WTC11 (cell line): ENCODE measurements at places on chromosomes 16 and 17. TPM values are rescaled to one million over a fixed set of nuclear protein-coding genes. Genes with fewer than 3 reads are reported as not detected.
A peak's percentile ranks its signal among the peaks of the same experiment; 100 is the strongest.

Gene CDH13
- total RNA-seq, result 0.48 to 0.81 TPM (median 0.62 TPM) in 3 replicates

DNA sequence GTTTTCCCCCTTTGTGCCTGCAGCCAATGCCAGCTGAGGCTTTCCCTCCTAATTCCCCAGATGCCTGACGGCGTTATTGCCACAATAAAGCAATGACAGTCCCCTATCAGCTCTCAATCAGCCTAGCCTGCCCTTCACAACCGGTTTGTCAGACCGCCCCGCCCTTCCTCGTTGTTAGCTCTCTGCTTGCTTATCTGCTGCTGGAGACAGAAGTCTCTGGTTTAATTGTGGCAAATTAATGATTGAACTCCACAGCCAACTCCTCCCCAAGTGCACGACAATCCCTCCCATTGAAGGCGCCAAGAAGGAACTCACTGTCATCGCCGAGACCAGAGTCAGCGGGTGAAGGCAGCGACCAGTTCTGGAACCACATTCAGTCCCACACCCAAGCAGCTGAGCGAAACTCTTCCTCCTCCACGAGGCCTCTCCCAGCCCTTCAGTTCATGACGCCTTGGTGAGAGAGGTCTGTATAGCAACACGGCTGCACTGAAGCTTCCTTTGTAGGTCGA is 474.4 kb downstream of the SLC39A11 start:
- H3K4me3 ChIP-seq, result no peak overlapping the region
- H3K4me1 ChIP-seq, result peaks cover 30% of the 10 kb centered on the region
- H3K36me3 ChIP-seq, result no peaks in the 10 kb centered on the region
- H3K27me3 ChIP-seq, result peaks cover 11% of the 10 kb centered on the region

- H3K27ac ChIP-seq, result no peak overlapping the region
- H3K36me3 ChIP-seq, result peaks cover 27% of the 10 kb centered on the region
- H3K4me1 ChIP-seq, result peaks cover 36% of the 10 kb centered on the region
- DNase-seq, result no peak
- no peak overlapping the region for H3K4me3 ChIP-seq
- H3K27me3 ChIP-seq, result no peaks in the 10 kb centered on the region
Measured at GRCh38 chr17:50365165-50365564, 7.8 kb downstream of the MRPL27 start.

DNA sequence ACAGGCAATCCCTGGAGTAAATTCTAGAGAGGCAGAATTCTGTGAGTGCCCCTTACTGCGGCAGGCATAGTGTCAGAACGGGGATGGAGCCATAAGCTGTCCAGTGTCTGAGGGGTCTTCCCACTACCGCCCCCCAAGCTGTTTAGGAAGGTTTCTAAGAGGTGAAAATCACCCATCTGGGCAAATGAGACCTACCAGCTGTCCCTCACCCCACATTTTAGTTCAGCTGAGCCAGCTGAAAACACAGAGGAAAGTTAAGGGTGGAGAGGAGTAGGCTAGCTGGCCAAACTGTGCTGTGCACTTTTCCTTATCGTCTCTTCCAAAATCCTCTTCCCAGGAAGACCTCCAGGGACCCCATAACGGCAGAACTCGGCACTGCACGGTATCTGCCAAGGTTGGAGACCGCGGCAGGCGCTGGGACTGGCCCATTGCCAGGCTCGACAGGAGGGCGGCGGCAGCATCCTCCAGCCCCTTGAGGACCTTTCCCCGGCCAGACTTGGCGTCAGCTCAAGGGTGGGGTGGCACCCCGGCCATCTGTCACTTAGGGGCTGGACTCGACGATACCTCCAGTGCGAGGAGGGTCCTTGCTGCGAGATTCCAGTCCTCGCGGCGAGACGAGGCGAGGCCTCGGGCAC is 955 bp downstream of the ACLY start:
- peaks cover 51% of the 10 kb centered on the region for H3K4me1 ChIP-seq
- H3K27me3 ChIP-seq, result no peaks in the 10 kb centered on the region
- DNase-seq, result peak; percentile 37
- H3K36me3 ChIP-seq, result peaks cover 11% of the 10 kb centered on the region

DNA sequence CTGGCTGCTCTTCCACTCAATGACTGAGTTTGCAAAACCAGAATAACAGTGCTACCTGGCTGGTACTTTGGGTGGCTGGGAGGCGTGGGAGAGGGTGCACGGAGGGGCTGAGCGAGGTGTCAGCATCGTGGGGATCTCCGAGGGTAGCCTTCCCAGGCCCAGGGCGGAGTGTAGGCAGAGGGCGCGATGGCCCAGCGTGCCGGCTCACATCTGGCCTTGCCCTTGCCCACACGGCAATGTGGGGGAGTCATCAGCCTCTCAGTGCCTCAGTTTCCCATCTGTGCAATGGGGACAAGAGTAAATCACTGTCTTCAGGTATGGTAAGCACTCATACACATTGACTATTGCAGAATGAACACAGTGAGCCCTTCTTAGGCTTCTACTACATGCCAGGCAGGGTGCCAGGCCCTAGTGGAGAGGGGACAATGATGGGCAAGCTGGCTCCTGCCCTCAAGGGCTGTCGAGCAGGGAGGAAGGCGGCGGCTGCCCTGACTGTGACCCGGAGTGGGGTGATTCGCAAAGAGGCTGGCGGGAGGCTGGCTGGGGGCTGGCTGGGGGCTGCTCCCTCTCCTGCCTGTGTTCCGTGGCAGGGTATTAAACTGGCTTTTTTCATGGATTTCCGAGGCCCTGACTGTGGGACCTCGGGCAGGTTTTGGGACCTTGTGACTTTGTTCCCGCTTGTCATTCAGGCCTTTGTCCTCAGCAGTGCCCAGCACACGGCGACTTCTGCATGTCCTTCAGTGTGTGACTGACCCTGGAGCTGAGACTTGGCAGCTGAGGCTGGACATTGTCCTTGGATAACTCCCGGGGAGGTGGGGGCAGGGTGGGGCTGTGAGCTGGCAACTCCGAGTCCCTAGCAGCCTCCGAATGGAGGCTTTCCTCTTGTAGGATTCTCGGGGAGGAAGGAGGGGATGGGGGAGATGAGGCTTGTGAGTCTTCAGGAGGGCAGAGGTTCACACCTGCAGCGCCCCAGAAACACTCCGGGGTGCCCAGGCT is 243.1 kb downstream of the SEC14L1 start:
- H3K4me1 ChIP-seq, result peaks cover 85% of the 10 kb centered on the region
- H3K27me3 ChIP-seq, result no peaks in the 10 kb centered on the region
- H3K36me3 ChIP-seq, result no peaks in the 10 kb centered on the region
- no peak for DNase-seq
- H3K27ac ChIP-seq, result peak overlapping the region; percentile 63
- H3K4me3 ChIP-seq, result no peak overlapping the region
